ENCODE measurements at places on chromosomes 5 and 9.

- H3K36me3 ChIP-seq: no peaks in the 10 kb centered on the region
- peaks cover 50% of the 10 kb centered on the region for H3K4me1 ChIP-seq
- H3K27ac ChIP-seq: peak overlapping the region; percentile 13
- H3K27me3 ChIP-seq: peaks cover 61% of the 10 kb centered on the region
These were observed 3.5 kb upstream of the CNTFR start for GRCh38 chr9:34592895-34593601.

- H3K36me3 ChIP-seq: no peaks in the 10 kb centered on the region
- peaks cover 19% of the 10 kb centered on the region for H3K4me1 ChIP-seq
- H3K4me3 ChIP-seq: no peak overlapping the region
- H3K27me3 ChIP-seq: no peaks in the 10 kb centered on the region
These were observed 273.0 kb downstream of the ELAVL2 start for GRCh38 chr9:23552876-23553601.

DNA sequence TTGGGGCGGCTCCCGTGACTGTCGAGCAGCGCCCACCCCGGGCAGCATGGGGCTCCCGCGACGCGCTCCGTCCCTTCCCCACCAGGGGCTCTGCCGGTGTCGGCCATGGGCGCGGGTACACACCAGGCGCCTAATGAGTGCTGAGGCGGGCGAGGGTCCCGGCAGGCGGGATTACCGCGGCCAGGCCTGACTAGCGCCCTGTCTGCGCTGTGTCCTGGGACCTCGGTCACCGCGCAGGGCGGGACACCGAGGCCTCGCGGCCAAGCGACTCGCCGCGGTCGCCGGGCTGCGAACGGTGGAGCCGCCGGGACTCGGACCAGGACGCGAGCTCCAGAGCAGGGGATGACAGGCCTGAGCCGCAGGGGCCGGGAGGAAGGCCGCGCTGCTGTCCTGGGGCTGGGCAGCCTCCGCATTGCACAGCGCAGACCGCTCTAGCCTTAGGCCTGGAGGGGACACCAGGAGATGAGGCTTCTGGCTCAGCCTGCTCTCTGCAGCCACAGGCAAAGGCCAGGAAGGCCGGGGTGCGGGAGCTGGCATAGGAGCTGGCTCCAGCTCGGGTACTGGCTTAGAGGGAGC is 14.1 kb downstream of the LCN10 start:
- no peak overlapping the region for H3K27ac ChIP-seq
- peak overlapping the region; percentile 92 for H3K4me3 ChIP-seq
- peaks cover 35% of the 10 kb centered on the region for H3K4me1 ChIP-seq
- DNase-seq: no peak
- no peaks in the 10 kb centered on the region for H3K27me3 ChIP-seq

DNA sequence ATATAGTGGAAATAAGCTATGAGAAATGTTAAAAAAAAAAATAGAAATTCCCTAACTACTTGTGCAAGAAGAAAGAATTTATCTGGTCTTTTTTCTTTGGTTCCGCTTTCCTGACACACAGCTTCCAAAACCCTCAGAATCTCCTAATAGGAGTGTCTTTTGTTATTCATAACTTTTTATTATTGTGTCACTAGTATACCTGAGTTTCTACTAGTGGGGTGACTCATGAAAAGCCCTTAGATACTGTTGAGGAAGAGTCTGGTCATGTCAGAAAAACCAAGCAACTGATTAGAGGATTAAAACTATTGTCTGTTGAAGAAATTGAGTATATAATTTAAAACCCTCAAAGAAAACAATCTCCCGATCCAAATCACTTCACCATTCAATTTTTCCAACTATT is 152.8 kb upstream of the IFNE start:
- H3K27me3 ChIP-seq: no peaks in the 10 kb centered on the region
- H3K27ac ChIP-seq: no peak overlapping the region
- DNase-seq: no peak
- H3K4me3 ChIP-seq: no peak overlapping the region

DNA sequence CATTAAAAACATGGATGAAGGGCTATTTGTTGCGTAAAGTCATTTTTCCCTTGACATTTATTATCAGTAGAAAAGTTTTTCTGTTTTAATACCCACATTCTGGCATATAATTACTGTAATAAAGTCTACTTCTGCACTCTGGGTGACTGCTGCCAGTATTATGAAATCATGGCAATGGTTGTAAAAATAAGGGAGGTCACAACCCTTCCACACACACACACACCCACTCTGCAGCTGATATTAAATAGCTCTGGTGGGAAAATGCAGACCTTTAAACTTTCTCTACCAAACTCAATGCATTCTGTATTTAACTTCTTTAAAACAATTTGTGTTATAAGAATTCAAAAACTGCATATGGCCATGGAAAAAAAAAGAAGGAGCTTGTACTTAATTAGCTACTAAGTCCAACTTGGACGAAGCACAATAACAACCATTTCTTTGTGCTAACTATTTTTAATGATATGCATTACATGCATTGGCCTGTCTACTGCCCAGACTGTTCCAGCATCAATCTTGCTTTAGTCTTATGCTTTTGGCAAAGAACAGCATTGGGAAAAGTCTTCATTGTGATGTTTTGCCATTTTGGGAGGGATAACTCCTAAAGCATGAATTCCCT is 137.6 kb upstream of the MAP3K1 start:
- no peaks in the 10 kb centered on the region for H3K36me3 ChIP-seq
- no peak overlapping the region for H3K4me3 ChIP-seq
- peaks cover 2% of the 10 kb centered on the region for H3K4me1 ChIP-seq
- no peak overlapping the region for H3K27ac ChIP-seq
- DNase-seq: peak; percentile 44

DNA sequence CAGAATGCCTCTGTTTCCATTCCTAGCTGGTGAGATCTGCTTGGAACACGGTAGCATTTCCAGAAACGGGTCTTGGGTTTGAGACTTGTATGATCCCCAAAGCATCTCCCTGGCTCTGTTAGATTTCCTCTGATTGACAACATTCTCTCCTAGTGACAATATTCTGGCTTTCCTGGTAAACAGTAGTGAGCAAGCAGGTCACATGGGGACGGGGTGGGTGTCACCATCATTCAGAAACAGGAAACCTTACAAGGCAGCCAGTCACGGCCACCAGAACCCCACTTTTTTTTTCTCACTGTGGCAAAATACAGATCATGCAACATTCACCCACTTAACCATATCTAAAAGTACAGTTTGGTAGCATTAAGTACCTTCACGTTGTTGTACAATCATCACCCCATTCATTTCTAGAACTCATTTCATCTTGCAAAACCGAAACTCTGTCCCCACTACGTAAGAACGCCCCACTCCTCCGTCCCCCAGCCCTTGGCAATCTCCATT is 90.1 kb upstream of the LMX1B start:
- peak; percentile 44 for DNase-seq
- H3K4me1 ChIP-seq: peaks cover 17% of the 10 kb centered on the region
- no peaks in the 10 kb centered on the region for H3K36me3 ChIP-seq

DNA sequence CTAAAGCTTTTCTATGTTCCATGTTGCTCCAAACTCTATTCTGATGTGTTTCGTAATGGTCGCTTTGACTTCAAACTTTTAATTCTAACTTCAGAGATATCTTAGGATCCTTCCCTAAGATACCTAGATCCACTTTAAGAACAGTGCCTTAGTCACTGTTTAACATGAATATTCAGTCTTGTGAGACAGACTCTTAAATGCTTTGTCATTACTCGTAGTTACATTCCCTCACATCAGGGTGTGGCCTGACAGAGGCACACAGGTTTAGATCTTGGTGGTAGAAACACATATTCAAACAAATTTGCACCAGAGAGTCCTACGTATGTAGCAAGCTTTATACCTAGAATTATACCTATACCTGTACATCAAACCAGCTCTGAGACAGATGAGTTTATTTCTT is 687.0 kb upstream of the C9orf72 start:
- H3K36me3 ChIP-seq: no peaks in the 10 kb centered on the region
- no peaks in the 10 kb centered on the region for H3K4me1 ChIP-seq
- DNase-seq: no peak
- H3K27ac ChIP-seq: no peak overlapping the region
- H3K27me3 ChIP-seq: no peaks in the 10 kb centered on the region

- peaks cover 12% of the 10 kb centered on the region for H3K4me1 ChIP-seq
- no peaks in the 10 kb centered on the region for H3K27me3 ChIP-seq
- H3K36me3 ChIP-seq: no peaks in the 10 kb centered on the region
These were observed 142.4 kb upstream of the ZNF608 start for GRCh38 chr5:124888622-124889485.

DNA sequence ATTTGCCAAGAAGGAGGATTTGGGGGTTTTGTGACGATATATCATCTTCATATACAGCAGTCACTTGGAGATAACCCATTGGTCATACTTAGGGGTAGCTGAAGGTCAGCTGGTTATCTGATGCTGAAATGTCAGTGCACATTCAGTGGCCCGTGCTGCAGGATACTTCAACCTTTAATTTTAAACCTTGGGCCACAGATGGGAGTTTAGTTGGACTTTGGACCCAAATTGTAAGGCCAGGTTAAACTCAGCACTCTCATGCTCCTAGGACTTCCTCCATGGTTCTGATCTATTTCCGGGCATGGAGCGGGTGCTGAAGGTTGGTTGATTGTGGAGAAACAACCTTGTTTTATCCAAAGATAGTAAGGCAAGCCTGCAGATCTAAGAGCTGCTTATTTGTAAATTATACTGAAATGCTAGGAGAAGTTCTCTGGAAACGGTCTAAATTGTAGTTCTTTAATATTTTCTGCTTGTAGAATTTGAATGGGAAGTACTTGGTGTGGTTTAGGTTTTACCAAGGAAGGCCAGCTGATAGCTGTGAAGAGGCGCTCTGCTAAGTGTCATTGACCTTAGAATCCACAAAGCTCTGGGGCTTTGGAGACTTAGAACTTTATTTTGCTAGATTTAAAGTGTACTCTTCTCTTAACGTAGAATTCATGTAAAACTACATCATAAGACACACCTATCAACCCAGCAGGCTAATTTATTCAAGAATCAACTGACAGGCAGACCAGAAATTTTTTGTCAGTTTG is 38.6 kb downstream of the SLC44A1 start:
- H3K4me1 ChIP-seq: no peaks in the 10 kb centered on the region
- H3K27ac ChIP-seq: no peak overlapping the region
- no peak overlapping the region for H3K4me3 ChIP-seq

GRCh38 chr5:163261647-163262269 is 175.6 kb upstream of the CCNG1 start:
- no peaks in the 10 kb centered on the region for H3K4me1 ChIP-seq
- no peak overlapping the region for H3K4me3 ChIP-seq
- H3K27ac ChIP-seq: no peak overlapping the region

GRCh38 chr9:73402081-73403028 is 250.7 kb downstream of the ANXA1 start:
- no peaks in the 10 kb centered on the region for H3K4me1 ChIP-seq
- H3K27ac ChIP-seq: no peak overlapping the region
- DNase-seq: no peak
- no peaks in the 10 kb centered on the region for H3K36me3 ChIP-seq
- no peak overlapping the region for H3K4me3 ChIP-seq
- no peaks in the 10 kb centered on the region for H3K27me3 ChIP-seq

DNA sequence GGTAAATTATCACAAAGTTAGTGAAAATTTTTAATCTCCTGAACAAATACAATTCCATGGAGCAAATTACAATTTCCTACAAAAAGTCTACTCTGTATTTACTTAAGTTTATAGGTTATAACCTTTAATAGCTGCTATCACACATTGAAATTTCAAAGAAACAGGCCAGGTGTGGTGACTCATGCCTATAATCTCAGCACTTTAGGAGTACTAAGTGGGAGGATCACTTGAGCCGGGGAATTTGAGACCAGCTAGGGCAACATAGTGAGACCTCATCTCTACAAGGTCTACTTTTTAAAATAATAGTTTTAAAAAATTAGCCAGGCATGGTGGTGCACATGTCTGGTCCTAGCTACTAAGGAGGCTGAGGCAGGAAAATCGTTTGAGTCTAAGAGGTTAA is 50.3 kb downstream of the HINT1 start:
- no peak overlapping the region for H3K27ac ChIP-seq
- H3K36me3 ChIP-seq: no peaks in the 10 kb centered on the region

DNA sequence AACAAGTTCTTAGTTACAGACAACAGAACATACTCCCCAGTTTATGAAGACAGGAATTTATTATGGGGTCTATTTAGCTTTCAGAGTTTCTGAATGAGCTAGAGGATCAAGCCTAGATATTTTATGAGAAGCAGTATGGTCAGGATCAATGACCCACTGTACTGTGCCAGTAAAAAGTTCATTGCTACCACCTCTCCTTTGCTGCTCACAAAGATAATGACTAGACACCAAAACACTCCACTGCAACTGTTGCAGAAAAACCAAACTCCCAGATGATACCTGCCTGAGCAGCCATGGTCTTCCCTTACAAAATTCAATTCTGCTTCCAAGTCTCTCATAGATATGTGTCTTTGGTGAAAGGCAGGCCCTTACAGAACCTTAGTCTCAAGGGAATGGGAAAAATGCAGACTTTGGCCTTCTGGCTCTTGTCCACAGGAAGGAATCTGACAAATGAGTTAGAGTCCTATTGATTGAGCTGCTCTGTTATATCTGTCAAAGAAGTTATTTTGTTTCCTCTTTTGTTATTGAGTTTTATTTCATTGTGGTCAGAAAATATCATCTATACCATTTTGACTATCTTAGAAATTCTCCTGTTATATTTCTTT is 74.7 kb upstream of the RASGRF2 start:
- H3K27me3 ChIP-seq: no peaks in the 10 kb centered on the region
- no peak overlapping the region for H3K4me3 ChIP-seq
- H3K4me1 ChIP-seq: no peaks in the 10 kb centered on the region
- no peak for DNase-seq

DNA sequence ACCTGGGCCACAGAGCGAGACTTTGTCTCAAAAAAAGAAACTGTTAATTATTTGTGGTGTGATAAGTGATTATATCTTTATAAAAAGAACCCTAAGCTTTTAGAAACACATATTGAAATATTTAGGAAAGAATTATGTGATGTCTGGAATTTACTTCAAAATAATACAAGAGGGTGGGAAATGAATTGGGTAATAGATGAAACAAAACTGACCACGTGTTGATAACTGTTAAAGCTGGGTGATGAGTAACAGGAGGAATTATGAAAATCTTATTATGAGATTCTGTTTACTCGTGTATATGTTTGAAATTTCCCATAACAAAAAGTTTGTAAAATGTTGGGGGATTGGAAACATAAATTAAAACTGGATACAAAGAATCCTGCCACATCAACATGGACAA is 33.0 kb upstream of the PPP2CA start:
- no peak overlapping the region for H3K27ac ChIP-seq
- DNase-seq: no peak
- no peaks in the 10 kb centered on the region for H3K27me3 ChIP-seq
- no peaks in the 10 kb centered on the region for H3K4me1 ChIP-seq
- no peaks in the 10 kb centered on the region for H3K36me3 ChIP-seq
- H3K4me3 ChIP-seq: no peak overlapping the region

GRCh38 chr5:92552206-92553160 is 1028.5 kb downstream of the NR2F1-AS1 start:
- no peaks in the 10 kb centered on the region for H3K36me3 ChIP-seq
- no peaks in the 10 kb centered on the region for H3K4me1 ChIP-seq
- H3K27me3 ChIP-seq: no peaks in the 10 kb centered on the region
- DNase-seq: peak; percentile 94
- peak overlapping the region; percentile 64 for H3K27ac ChIP-seq

DNA sequence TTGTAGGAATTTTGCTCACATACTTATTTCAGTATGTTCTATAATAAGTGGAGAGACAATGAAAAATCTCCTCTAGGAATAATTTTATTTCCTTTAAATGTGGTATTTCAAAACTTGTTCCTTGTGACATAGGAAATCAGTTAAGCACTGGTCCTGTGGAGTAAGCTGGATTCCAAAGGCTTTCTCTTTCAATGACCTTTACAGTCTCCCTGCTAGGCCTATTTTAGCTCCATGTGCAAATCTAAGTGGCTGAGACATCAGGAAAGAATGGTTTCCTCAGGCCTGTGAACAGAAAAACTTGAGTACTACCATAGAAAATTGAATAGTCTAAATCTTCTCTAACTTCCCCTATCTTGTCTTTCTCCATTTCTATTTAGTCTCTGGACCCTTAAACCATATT is 514.2 kb upstream of the TLE4 start:
- no peak overlapping the region for H3K4me3 ChIP-seq
- no peaks in the 10 kb centered on the region for H3K4me1 ChIP-seq
- H3K27ac ChIP-seq: no peak overlapping the region
- no peaks in the 10 kb centered on the region for H3K36me3 ChIP-seq
